Left kidney (tissue), 8 donors: ENCODE measurements at places on chromosomes 12 and 14.

GRCh38 chr12:24853588-24853987, 95.3 kb downstream of the BCAT1 start:
- no peak for DNase-seq

DNA sequence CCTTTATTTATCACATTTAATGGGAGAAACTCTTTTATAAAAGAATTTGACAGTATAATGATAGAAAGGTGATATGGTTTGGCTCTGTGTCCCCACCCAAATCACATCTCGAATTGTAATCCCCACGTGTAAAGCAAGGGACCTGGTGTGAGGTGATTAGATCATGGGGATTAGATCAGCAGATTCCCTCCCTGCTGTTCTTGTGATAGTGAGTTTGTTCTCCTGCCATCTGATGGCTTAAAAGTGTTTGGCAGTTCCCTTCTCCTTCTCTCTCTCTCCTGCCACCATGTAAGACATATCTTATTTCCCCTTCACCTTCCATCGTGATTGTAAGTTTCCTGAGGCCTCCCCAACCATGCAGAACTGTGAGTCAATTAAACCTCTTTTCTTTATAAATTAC, 1110.3 kb downstream of the FLRT2 start:
- no peak for DNase-seq

- no peak for DNase-seq
These were observed 173.2 kb downstream of the SLC35F4 start for GRCh38 chr14:57692671-57693070.

DNA sequence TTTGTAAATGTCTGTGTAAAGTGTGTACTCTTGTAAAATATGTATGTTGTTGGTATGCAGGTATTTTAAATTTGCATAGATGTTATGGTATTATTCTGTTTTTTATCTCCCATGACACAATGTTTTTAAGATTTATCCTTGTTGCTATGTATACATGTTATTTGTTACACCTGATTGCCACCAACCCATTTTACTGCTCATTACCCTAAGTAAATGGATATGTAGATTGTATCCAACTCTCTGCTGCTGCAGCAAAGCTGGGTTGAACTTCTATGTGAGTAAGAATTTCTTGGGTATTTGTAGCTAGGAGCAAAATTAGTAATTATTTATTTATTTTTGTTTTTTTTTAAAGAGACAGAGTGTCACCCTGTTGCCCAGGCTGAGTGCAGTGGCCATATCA, 6.2 kb downstream of the APAF1 start:
- no peak for DNase-seq

GRCh38 chr14:24958271-24958670, 91.7 kb downstream of the STXBP6 start:
- DNase-seq, result no peak

DNA sequence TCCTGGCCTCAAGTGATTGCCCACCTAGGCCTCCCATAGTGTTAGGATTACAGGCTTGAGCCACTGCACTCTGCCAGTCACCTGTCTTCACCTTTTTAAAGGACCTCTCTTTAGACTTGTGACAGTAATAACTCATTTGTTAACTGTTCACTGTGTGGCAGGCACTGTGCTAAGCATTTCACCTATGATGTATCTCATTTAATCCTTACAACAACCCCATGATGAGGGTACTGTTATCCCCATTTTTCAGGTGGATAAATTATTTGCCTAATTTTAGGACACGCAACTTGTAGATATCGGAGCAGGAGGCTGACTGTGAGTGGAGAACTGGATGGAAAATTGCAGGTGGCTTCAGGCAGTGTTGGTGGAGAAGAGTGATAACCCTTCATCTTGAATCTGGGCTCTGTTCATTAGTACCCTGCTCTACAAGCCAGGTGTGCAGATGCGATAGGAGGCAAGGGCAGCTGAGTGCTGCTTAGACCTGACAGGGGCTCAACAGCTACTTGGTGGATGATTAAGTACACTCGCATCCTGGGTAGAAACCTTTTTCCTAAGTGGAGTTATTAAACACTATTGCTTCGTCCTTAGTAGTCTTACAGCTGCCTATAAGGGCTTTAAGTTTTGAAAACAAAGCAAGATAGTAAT, 2.7 kb downstream of the TCTN1 start:
- no peak for DNase-seq

DNA sequence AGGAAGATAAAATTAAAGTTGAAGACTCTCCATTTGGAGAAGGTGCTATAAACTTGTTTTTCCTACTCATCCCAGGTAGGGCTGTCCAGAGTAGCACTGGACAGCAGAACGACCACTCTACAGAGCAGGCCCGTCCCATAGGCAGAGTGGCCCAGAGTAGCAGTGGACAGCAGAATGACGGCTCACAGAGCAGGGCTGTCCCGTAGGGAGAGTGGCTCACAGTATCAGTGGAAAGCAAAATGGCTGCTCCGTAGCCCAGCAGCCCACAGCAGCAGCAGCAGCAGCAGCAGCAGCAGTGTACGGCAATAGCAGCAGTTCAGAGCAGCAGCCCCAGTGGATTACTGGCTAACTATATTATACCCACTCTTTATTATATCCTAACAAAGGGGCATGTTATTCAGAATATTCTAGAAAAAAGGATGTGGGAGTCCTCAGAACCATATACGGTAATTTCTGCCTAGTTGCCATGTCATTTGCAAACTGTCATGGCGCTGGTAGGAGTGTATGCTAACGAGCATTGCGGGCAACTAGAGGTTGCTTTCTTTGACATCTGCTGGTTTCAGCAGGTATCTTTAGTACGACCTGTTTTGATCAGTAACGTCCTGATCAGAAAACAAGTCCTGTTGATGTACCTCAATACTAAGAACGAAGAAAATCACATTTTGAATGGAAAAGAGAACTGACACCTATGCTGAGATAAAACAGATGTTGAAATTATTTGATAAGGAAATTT, 567.3 kb downstream of the SLC16A7 start:
- no peak for DNase-seq

GRCh38 chr12:93273834-93274564, 103.7 kb upstream of the NUDT4 start:
- peak; percentile 47 for DNase-seq

DNA sequence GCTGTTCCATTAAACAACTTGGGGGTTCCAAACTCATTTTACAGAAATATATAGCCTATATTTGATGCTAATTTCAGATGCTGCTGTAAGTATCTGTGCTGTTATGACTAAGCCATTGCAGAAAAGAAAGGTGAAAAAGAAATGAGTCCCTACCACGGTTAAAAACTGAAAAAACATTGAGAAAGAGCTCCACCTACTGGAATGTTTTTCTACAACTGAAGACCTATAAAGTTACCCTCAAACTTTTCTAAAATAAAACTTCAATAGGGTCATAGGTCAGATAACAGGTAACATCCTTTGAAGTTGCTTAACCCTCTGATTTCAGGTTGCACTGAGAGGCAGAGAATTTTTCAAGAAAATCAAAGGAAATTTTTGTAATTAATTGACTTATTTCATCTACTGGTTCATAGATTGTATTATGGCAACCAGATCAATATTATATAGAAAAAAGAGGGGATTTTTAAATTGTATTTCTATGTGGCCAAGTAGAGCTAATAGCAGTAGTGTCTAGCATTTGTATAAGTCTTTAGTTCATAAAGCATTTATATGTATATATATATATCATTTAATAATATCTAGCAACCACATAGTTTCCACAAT, 279.9 kb downstream of the RPS29 start:
- DNase-seq, result peak; percentile 31

DNA sequence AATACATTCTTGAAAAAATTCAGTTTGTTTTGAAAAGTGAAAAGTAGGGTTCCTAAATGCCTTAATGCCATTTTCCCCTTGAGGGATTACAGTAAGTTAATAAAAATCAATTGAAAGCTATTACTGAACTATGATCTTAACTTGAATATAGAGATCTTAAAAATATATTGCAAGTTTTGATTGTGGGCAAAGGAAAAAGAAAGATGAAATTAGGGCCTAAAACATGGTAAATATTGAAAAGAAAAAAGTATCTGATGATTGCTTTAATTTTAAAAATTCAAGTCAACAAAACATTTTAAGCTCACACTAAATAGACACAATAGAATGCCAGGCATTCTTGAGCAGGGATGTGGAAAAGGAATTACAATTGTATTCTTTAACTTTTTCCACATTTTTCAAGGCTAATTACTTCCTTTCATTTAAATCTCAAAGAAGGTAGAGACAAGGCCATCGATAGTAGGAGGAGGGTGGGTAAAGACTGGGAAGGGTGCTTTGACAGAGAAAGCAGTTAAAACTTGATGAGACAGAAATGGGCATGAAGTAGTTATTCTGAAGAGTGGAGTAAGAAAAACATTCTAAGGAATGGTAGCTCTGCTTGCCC, 294.4 kb downstream of the NELL2 start:
- no peak for DNase-seq
